Astrocyte (in vitro differentiated cells and primary cell): ENCODE measurements at places on chromosomes 5 and 9. TPM values are rescaled to one million over a fixed set of nuclear protein-coding genes. Genes with fewer than 3 reads are reported as not detected.
A peak's percentile ranks its signal among the peaks of the same experiment; 100 is the strongest.

- no peak overlapping the region for H3K27ac ChIP-seq
- H3K4me3 ChIP-seq, result no peak overlapping the region
- H3K36me3 ChIP-seq, result no peaks in the 10 kb centered on the region
These were observed 179.9 kb downstream of the ATPSCKMT start for GRCh38 chr5:10069637-10070313.

DNA sequence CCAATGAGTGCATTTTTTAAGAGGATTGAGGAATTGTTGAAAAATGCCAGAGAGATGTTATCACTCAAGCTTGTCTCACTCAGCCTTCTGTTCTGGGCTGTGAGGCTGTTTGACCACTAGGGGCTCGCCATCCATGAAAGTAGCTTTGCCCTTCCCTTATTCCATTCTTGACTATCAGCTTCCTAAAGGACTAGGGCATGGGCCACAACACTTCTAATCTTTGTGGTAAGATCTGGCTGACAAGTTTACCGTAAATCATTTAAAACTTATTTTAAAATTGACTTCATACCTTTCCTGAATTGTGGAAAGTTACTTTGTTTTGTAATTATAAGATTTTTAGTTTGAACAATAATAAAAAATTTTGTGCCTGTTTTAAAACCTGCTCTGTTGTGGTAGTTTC lies 49.5 kb downstream of the TJP2 start:
- peak; percentile 68 for DNase-seq
- no peak overlapping the region for H3K27ac ChIP-seq
- H3K4me3 ChIP-seq, result no peak overlapping the region
- no peaks in the 10 kb centered on the region for H3K4me1 ChIP-seq
- H3K27me3 ChIP-seq, result no peaks in the 10 kb centered on the region

- no peak overlapping the region for H3K27ac ChIP-seq
- H3K4me1 ChIP-seq, result no peaks in the 10 kb centered on the region
These were observed 252.2 kb downstream of the PIK3R1 start for GRCh38 chr5:68467794-68468193.

DNA sequence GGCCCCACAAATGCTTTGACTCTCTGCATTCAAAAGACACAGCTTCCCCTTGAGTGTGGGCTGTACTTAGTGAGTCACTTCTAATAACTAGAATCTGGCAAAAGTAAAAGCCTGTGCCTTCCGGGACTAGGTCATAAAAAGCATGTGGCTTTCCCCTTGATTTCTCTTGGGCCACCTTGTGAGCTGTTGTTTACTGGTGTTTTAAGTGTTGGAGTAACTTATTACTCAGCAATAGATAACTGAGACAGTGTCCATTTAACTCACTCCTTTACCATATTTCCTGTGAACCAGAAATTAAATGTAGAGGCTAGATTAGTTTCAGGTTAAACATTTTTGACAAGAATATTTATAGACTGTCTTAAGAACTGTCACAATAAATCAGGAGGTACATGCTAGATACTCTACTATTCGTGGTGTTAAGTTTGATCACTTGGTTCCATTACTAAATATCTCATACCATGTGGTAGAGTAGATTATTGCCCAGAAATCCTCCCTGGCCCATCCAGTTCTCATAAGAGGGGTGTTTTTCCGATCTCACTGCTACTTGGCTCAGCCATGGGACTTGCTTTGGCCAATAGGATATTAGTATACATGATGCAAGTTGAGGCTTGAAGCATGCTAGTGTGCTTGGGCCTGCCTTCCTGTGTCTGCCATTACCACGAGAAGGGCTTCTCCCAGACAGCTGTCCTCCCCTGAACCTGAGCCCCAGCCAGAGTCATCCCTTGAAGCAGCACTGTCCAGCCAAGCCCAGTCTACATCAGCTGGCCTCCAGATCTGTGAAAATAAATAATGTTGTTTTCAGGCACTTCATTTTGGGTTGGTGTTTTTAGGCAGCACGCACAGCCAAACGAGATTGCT lies 10.4 kb upstream of the CMBL start:
- DNase-seq, result no peak
- no peaks in the 10 kb centered on the region for H3K27me3 ChIP-seq
- H3K4me3 ChIP-seq, result no peak overlapping the region

- no peaks in the 10 kb centered on the region for H3K27me3 ChIP-seq
- H3K27ac ChIP-seq, result peak overlapping the region; percentile 24
- DNase-seq, result peak; percentile 31
- no peaks in the 10 kb centered on the region for H3K36me3 ChIP-seq
These were observed 212.5 kb downstream of the CFAP90 start for GRCh38 chr5:7638456-7638855.

DNA sequence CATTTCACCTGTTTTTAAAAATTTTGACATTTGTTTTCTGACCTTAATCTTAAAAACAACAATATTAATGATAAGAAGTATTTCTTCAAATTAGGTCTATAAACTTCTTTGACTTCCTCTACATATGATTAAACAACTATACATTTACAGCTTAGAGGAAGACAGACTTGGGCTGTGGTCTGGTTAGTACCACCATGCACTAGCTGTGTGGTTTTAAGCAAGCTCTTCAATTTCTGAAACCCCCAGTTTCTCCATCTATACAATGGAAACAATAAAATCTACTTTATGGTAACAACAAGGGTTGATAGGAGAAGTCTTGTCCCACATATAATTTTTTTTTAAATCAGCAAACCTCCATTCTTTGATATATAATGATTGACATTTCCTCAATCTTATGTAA lies 15.7 kb downstream of the ANKDD1B start:
- peaks cover 3% of the 10 kb centered on the region for H3K4me1 ChIP-seq
- no peak overlapping the region for H3K27ac ChIP-seq
- no peak for DNase-seq
- no peaks in the 10 kb centered on the region for H3K27me3 ChIP-seq

- peak; percentile 94 for DNase-seq
- peaks cover 15% of the 10 kb centered on the region for H3K4me1 ChIP-seq
- H3K27me3 ChIP-seq, result no peaks in the 10 kb centered on the region
- peaks cover 10% of the 10 kb centered on the region for H3K36me3 ChIP-seq
- peak within 1 kb of the TSS; percentile 64 for H3K4me3 ChIP-seq
These were observed at the start of gene SPAG8 for GRCh38 chr9:35812025-35812602. TSS of gene SPAG8 (minus strand) at chr9:35812262. CDS start at chr9:35812147, 115 bp downstream.

GRCh38 chr5:10162468-10162867 lies 87.2 kb downstream of the ATPSCKMT start:
- H3K4me3 ChIP-seq, result no peak overlapping the region
- no peak overlapping the region for H3K27ac ChIP-seq
- no peaks in the 10 kb centered on the region for H3K27me3 ChIP-seq
- H3K36me3 ChIP-seq, result no peaks in the 10 kb centered on the region

GRCh38 chr5:174145821-174146220 lies 100.3 kb downstream of the NSG2 start:
- no peaks in the 10 kb centered on the region for H3K27me3 ChIP-seq
- DNase-seq, result peak; percentile 23
- H3K4me3 ChIP-seq, result no peak overlapping the region
- H3K27ac ChIP-seq, result no peak overlapping the region
- no peaks in the 10 kb centered on the region for H3K4me1 ChIP-seq

DNA sequence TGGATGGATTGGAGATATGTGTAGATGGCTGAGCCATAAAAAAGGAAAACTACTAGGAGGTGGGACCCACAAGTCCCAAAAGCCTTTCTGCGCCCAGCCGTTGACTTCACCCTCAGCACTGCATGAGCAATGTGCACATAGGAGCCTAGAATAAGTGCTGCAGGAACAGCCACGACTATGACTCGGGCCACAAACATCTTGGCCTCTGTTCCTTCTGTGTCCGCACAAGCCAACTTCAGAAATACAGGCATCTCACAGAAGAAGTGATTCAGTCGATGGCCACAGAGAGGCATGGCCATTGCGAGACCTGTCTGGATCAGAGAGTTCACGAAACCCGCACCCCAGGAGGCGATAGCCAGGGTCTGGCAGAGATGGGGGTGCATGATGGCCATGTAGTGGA lies 587 bp downstream of the OR2Y1 start:
- peaks cover 2% of the 10 kb centered on the region for H3K27me3 ChIP-seq
- no peaks in the 10 kb centered on the region for H3K36me3 ChIP-seq
- no peak overlapping the region for H3K27ac ChIP-seq

Gene ZNF883
- 1.3 and 1.9 TPM in 2 replicates for total RNA-seq

Gene GABBR2
- total RNA-seq, result 2.0 and 2.2 TPM in 2 replicates

Gene SLC28A3
- total RNA-seq, result 0.29 and 0.30 TPM in 2 replicates
